Activated CD8-positive, alpha-beta T cell treated with anti-CD3 and anti-CD28 coated beads, Interleukin-2, amount 10 ng/mL, durations not matched to agents 7 days and 5 days (primary cell): ENCODE measurements at places on chromosomes 7 and 10. TPM values are rescaled to one million over a fixed set of nuclear protein-coding genes. Genes with fewer than 3 reads are reported as not detected.

DNA sequence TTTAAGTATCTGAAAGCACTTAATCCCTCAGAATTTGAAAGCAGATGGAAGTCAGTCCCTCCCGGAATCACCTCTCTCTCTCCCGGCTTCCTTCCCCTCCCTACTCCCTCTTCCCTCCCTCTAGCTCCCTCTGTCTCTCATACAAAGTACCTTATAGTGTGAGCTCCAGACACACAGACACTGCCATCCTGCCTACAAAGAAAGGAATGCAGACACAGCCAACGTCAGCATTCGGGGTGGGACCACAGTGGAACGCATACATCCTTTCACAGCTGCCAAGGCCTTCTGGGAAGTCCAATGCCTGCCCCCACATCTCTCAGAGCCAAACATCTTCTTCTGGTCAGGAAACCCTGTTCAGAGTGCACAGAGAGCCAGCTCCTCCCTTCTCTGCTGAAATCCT, 9.3 kb downstream of the NOD1 start:
- no peak for DNase-seq

DNA sequence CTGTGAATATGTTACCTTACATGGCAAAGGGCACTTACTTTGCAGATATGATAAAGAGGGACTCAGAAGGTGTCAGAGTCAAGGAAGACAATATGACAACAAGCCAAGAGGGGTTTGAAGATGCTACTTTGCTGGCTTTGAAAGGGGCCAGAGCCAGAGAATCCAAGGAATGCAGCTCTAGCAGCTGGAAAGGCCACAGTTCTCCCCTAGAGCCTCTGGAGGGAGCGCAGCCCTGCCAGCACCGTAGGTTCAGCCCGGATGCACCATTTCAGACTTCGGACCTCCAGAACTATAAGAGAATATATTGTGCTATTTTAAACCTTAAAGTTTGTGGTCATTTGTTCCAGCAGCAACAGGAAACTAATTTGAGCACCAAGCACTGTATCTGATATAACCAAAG, 32.9 kb upstream of the WDR11 start:
- DNase-seq = no peak

DNA sequence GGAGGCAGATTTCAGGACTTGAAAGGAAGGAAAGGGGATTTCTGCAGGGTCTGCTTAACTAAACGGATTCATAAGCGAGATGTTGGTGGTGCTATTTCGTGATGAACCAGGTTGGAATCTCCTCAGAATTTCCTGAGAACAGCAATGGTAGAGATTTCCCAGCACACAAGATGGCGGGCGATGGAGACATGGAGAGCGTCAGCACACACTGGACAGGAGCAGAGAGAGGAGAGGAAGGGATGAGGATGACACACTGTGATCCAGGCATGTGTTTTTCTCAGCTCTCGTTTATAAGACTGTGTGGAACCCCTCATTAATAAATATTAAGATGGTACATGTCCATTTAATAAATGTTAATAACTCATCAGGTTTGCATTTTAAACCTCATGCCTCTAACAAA, 43.9 kb upstream of the LYZL1 start:
- no peak for DNase-seq

DNA sequence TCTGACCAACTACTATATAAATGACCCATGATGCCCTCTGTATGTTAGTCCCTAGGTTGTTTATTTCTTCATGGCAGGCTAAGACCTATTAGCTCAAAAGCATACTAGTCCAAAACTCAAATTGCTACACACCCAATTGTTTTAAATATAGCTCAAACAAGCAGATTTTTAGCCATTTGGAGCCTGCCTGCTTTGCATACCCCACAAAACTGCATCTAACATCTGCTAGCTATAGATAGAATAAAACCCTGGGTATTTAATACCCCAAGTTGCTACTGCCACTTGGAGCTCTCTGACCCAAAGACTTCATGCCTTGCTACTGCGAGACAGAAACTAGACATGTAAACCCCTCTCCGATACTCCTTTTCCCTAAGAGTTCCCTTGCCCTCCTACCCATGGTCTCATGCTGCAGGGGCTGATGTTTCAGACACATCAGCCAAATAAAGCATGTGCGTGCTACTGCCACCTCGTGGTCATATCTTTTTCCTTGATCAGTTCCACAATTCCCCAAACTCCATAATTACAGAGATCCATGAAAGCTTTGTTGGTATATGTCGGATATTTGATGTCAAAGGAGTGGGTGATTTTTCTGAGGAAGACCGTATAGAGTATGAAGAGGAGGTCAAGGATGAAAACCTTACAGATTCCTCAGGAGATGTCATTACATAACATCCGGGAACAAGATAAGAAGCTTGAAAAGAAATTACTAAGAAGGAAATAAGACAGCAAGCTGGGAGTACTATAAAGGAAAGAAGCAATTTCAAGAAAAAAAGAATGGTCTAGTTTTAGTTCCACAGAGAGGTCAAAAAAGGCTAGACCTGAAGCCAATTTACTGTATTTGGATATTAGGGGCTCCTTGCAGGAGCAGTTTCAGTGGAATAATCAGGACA, 386.6 kb downstream of the SH2D4B start:
- DNase-seq = peak; percentile 31

- no peak for DNase-seq
Measured at GRCh38 chr7:16758631-16759611, 5.4 kb downstream of the TSPAN13 start.

- peak; percentile 28 for DNase-seq
Measured at GRCh38 chr7:23020742-23021401, 6.9 kb upstream of the HYCC1 start.

Gene SORCS1
- not detected for total RNA-seq

Gene BTBD16
- total RNA-seq = not detected

Gene FRMPD2
- total RNA-seq = not detected
